Pons (tissue), 1 donor: ENCODE measurements at places on chromosomes 3 and 15.

DNA sequence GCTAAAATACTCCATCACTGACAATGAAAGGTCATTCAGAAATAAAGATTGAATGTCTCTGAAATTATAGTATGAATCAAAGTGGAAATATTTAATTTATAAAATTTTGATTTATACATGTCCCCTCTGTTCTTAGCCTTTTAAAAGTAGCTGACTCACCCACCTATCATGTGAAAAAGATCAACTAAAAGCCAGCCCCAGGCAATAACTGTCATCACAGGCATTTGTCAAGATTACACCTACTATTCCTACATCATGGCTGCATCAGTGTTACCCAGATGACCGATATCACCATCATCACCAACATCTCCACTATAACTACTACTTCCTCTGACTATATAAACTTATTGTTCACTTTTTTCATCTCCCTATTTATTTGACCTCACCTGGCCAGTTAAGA, 14.3 kb upstream of the PIK3R4 start:
- no peak for DNase-seq

GRCh38 chr3:8353364-8353763, 148.3 kb upstream of the LMCD1 start:
- DNase-seq: no peak

DNA sequence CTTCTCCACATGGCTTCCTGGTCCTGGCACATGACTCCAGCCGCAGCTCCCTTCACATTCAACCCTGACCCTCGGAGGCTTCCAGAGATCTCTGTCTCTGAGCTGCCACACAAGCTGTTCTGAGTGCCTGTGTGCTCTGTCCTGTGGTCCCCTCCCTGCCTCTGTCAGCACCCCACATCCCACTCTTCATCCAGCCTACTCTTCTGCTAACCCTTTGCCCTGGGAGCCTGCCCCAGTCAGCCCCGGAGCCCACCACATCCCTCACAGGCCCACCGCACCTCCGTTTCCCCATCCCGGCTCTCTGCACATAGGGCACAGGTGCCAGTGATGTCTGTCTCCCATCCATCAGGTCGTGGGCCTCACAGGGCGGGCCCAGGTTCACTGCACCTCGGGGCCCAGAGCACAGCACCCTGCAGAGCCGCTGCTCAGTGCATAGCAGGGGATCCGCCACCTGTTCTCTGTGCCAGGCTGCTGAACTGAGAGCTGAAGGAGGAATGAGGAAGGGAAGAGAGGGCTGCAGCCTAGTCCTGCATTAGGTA, 133.6 kb downstream of the UACA start:
- no peak for DNase-seq

DNA sequence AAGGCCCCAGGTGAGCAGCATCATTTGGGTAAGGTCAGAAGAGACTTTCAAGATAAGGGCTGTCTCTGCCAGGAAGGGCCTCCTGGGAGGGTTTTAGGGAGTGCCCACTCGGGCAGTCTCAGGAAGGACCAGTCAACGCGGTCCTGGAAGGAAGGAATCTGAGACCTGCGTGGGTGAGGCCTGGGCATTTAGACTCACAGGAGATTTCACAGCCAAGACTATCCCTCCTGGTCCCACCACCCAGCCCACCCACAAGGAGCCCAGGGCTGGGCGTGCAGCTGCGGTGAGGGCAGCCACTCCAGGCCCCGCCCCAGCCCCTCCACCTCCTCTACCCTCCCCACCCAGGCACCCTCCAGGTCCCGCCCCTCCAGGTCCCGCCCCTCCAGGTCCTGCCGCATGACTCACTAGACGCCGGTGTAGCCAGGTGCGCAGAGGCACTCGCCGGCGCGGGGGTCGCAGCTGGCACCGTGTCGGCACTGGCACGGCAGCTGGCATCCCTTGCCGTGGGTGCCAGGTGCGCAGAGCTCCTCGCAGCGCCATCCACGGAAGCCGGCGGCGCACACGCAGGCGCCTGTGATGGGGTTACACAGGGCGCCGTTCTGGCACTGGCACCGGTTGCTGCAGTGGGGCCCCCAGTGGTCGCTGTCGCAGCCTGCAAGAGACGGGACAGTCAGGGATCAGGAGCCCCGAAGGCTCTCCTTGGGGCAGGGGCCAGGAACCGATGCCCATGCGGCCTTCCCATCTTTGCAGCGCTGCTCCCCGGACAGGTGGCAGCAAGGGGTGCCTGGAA, 112.7 kb downstream of the RAB11A start:
- no peak for DNase-seq

GRCh38 chr3:49671291-49672288, 2.6 kb upstream of the APEH start:
- peak; percentile 56 for DNase-seq

DNA sequence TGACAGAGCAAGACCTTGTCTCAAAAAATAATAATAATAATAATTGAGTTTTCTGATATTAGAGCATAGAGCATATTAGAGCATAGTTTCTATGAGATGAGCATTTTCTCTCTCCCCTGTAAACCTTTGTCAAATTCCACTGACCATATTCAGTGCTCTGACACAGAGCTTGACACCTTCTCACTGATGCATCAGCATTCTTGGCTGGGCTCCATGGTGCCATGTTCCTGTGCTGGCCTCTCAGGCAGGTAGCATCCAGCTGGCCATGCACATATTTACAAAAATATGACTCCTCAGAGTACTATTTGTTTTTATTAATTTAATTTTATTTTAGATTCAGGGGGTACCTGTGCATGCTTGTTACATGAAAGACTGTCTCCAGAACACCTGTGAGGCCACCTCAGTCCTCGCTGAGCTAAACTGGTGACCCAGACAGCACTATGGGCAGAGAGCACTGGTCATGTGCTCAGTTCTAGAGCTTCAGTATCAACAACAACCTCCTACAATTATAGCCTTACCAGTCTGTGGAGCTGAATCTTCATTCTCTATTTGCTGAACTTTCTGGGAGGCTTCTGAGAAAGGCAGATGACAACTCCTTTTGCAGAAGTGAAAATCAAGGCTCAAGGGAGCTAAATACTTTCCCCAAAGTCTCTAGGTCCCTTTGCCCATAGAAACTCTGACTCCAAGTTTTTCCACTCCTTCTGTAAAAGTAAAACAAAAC, 21.6 kb upstream of the SLC28A2 start:
- no peak for DNase-seq

DNA sequence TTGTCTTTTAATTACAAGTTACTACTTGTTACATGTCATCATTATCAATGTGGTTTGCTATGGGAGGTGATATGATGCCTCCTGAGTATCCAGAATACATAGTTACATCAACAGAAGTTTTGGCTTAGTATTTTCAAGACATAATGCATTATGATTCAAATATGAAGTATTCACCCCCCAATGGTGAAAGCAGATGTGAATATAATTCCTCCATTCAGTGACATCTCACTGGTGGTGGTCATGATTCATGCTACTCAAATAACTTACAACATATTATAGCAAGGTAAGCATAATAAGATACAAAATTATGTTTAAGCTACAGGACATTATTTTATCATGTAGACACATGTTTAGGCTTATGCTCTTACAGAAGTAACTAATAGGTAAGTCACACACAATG, 34.9 kb upstream of the TTBK2 start:
- DNase-seq: no peak

DNA sequence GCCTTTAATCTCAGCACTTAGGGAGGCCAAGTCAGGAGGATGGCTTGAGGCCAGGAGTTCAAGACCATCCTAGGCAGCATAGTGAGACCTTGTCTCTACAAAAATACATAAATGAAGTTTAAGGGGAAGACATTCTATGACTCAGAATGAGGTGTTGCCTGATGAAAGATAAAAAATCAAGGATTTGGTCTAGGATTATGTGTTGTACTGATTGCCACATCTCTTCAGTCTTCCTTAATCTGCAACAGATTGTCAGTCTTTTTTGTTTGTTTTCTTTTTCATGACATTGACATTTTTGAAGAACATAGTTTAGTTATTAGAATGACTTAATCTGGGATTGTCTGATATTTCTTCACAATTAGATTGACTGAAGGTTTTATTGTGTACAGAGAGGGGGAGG, 26.3 kb upstream of the DPPA4 start:
- DNase-seq: no peak

GRCh38 chr3:170651260-170651845, 65.5 kb upstream of the SLC7A14 start:
- DNase-seq: no peak

DNA sequence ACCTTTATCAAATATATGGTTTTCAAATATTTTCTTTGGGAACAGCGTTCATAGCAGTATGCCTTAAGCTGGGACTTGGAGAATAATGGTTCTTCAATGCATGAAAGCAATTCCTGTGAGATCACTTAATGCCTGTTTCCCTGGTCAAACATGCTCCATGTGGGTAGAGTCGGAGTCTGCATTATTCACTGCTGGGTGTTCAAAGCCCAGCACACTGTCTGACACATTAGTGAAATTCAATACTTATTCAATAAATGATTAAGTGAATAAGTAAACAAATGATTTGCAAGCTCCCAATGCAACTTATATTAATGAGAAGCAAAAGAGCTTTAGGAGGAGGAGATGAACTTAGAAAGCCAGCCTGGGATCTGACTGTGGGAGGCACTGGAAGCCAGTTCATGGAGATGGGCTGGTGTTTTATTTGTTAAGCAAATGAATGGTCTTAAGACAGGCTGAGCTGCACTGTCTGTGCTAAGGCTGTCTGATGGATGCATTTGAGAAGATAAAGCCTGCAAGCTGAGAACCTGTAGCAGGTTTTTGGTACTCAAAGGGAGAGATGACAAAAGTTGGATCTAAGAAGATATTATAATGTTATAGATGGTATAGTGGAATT, 490.8 kb downstream of the MCTP2 start:
- no peak for DNase-seq

GRCh38 chr15:64747578-64747977, 27.8 kb downstream of the RBPMS2 start:
- no peak for DNase-seq

GRCh38 chr3:159928071-159928491, 60.6 kb upstream of the IL12A start:
- DNase-seq: no peak
